ENCODE measurements at places on chromosomes 4 and X.

DNA sequence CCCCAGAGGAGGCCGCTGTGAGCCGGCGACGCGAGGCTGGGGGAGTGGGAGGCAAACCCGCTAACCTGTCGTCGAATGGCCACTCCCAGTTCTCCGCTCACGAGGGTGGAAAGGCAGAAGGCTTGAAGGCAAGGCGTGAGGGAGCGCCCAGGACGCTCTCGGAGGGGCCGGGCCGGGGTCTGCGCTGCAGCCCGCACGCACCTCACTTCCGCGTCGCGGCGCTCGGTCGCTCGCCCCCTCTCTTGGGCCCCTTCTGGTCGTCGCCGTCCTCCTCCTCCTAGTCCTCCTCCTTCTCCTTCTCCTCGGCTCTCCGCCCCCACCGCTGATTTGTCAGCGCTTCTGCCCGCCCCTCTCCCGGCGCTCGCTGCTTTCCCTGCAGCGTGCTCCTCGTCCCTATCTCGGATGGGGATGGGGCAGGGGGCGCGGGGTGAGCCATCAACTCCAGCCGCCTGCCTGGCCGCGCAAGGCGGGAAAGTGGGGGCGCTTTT, at the start of gene SNCA:
Gene SNCA (minus strand): TSS at position 265 of the 488 bp plus-strand sequence. CDS start 1,494 bp downstream, outside the sequence.
- DNase-seq = peak; percentile 58

DNA sequence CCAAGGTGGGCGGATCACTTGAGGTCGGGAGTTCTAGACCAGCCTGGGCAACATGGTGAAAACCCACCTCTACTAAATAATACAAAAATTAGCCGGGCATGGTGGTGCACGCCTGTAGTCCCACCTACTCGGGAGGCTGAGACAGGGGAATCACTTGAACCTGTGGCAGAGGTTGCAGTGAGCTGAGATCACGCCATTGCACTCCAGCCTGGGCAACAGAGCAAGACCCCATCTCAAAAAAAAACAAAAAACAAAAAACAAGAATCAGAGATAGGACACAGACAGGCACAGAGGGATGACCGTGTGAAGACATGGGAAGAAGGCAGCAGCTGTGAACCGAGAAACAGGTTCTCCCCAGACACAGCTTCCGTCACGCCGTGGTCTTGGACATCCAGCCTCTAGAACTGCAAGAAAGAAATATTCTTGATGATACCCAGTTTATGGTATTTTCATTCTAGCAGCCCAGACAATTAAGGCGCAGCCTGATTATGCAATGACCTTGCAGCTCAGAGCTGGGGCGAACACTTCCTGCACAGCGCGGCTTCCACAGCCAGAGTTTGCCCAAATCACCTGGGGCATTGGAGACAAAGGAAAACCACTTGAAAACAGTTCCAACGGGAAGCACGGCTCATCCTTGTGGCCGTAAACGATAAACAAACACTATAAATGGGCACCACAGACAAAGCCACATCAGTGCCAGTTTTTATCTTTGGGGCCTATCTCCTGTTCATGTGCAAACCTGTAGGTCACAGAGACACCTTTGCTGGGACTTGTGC, 4.2 kb upstream of the ARSD start:
- DNase-seq = no peak

DNA sequence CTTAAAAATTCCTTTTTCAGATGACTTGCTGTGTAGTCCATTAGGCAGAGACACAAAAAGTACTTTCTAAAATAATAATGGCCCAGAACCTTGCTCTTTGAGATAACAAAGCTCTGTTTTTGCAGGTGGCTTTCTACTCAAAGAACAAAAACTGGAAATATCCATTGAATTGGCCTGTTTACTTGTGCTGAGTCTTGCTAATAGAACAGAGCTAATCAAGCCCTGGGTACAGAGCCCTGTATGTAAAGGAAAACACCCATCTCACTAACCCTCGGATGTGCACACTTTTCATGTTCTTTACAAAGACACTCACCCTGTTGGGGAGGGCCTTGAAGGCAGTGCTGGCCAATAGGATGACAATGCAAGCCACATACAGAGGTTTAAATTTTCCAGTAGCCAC, 27.0 kb upstream of the LNX1 start:
- DNase-seq = no peak

GRCh38 chr4:40256329-40256728, 59.5 kb downstream of the RHOH start:
- DNase-seq = no peak

DNA sequence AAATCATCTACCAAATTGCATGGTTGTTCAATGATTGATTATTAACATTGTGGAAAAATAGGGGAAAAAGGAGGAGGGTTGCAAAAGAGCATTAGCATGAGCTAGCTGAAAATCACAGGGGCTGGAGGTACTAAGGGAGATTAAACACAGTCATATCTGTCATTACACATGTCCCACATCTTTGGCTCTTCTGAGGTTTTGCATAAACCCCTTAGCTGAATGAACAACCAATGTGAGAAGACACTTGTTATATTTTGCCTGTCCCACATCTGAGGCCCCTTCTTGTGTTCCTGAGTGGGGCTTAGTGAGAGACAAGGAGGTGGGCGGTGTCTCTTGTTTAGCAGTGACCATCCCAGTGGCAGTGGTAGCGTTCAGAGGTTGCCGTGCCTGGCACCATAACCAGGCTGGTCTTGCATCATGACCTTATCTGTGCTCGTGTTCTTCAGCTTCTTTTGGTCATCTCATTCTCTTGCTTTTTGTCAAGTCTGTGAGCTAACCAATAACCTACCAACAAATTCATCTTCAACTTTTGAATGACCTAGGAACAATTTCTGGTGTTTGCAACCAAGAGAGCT, 95.6 kb downstream of the MID1IP1 start:
- DNase-seq = no peak

DNA sequence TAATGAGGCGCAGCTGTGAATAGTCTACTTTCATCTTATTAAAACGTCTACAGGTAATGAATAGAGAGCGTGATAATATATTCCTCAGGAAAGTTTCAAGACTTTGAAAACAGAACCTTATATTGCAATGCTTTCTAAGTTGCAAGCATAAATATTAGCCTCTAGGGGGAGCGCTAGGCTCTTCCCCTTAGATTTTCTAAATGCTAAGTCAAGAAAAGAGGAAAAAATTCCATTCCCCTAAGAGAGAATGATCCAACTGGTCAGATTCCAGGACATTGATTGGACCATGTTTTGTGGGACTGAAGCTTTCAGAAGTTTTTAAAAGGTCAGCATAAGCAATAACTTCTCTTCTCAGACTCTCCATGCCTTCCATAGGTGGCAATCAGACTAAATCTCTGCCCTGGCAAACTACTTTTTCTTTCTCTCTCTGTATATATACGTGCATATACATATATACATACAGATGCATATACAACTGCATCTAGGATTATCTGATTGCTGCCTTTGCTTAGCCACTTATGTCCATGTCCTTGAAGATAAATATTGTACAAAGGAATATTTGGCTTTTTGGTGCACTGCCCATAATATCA, 492.9 kb downstream of the INPP4B start:
- peak; percentile 71 for DNase-seq

DNA sequence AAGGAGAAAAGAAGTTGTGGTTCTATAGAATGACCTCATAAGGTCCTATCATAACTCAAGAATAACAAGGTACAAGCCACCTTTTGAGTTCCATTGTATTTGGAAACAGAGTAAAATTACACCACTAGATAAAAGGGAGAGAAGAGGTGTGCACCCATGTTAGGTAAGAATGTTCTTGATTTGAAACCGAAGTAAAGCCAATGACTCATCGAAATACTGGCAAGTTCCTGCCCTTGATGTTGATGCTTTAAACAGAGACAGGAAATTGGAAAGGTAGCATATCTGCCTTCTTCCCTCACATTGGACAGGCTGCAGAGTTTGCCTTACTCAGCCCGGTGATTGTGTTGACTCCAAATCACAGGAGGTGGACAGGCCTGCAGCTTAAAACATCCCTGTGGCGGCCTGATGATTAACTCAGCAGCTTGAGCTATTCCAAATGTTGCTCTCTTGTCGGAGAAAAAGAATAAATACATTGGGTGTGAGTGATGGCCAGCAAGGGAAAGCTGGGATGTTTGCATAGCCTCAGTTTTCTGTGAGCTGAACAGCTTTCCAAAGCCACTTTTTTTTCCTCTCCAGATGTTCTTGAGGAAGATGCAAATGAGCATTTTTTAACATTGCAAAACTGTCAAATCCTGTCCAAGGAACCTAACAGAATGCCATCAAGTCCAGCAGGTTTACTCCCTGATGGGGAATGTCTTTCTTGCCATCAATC, 321.1 kb downstream of the NKX6-1 start:
- no peak for DNase-seq

GRCh38 chrX:48071064-48071985, at the start of gene ZNF630:
ZNF630 (minus strand) TSS chrX:48071640; CDS start chrX:48066886, 4,754 bp downstream.
- DNase-seq = peak; percentile 14

- no peak for DNase-seq
Observed at GRCh38 chr4:67743194-67743593, 11.0 kb downstream of the GNRHR start.

DNA sequence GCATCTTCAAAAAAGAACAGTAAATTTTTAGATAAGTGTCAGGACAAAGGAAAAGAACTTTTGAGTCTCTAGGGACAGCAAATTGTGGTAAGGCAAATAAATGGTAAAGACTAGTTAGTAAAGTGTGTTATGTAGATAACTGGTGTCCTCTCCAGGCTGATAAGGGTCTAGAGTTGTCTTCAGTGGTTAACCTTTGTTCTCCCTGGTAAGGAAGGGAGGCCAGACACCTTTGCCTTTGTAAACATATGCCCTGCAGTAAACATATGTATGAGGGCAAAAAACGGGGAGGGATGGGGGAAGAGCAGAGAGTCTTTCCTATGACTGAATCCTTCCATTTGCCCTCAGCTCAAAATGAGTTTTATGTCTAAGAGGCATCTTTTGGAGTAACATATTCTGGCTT, 384.6 kb downstream of the HNRNPD start:
- no peak for DNase-seq

DNA sequence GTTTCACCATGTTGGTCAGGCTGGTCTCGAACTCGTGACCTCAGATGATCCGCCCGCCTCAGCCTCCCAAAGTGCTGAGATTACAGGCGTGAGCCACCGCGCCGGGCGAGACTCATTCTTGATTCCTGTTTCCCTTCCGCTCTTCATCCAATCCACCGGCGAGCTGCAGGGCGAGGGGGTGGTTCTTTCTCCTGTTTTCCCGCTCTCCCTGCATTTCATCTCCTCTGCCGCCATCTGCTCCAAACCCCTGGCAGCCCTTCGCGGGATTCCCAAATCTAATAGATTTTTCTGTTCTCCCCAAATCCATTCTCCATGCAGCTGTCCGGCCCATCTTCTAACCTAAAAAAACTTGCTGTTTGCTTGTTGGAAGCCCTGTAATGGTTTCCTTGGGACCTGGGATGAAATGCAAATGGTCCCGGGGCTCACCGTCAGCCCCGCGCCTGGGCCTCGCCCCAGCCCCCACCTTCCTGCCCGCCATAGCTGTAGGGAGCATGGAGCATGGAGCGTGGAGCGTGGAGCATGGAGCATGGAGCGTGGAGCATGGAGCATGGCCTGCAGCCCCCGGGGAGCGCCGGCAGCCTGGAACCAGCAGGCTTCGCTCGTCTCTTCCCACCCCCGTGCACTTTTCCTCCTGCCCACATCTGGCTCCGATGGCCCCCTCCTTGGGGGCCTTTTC, 1.1 kb downstream of the ZFP42 start:
- DNase-seq = no peak

DNA sequence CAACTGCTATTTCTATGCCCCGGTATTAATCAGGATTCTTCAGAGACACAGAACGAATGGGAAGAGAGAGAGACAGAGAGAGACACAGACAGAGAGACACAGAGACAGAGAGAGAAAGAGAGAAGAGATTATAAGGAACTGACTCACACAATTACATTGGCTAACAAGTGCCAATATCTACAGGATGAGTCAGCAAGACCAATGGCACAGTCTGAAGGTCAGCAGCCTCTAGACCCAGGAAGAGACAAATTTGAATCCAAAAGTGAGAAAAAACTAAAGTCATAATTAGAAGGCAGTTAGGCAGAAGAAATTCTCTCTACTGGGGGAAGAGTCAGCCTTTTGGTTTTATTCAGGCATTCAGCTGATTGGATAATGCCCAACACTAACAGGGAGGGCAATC, 187.3 kb downstream of the MAB21L2 start:
- peak; percentile 65 for DNase-seq

DNA sequence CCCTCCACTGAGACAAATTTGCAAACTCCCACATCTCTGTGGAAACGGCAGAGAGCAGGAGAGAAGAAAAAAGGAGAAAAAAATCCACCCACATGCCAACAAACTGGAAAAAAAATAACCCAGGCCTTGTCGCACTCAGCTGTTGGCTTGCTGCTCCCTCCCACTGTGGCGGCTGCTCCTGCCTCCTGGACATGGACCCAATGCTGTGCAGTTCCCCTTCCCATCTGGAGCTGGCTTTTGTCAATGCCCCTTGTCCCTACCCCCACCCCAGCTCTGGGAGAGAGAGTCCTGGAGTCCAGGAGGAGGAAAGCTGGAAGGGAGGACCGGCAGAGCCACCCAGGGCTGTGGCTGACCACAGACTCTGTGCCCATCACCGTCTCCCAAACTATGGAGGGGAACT, 50.8 kb upstream of the IQSEC2 start:
- DNase-seq = no peak

- peak; percentile 16 for DNase-seq
Observed at GRCh38 chr4:25144870-25145481, 15.3 kb downstream of the SEPSECS start.

- no peak for DNase-seq
Observed at GRCh38 chr4:10619855-10620254, 64.7 kb downstream of the CLNK start.

DNA sequence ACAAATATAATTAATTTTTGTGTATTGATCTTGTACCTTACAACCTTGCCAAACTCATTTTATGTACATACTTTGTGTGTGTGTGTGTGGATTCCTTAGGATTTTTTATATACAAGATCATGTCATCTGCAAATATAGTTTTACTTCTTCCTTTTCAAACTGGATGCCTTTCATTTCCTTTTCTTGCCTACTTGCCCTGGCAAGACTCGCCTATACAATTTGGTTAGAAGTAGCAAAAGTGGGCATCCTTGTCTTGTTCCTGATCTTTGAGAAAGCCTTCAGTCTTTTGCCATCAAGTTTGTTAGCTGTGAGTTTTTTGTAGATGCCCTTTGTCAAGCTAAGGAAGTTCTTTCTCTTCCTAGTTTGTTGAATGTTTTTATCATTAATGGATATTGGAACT, 30.5 kb downstream of the RUFY3 start:
- DNase-seq = no peak

DNA sequence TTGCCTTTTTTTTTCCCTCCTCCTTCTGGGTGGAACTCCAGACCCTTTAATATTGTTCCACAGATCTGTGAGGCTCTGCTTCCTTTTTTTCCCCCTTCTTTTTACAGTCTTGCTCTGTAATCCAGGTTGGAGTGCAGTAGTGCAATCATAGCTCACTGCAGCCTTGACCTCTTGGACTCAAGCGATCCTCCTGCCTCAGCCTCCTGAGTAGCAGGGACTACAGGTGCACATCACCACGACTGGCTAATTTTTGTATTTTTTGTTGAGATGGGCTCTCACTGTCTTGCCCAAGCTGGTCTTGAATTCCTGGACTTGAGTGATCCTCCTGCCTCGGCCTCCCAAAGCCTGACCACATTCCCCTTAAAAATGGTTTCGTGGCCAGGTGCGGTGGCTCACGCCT, 26.8 kb downstream of the NSD2 start:
- no peak for DNase-seq

- no peak for DNase-seq
Observed at GRCh38 chr4:83781434-83781833, 245.5 kb downstream of the GPAT3 start.

- no peak for DNase-seq
Observed at GRCh38 chr4:27148211-27148895, 287.7 kb downstream of the STIM2 start.

GRCh38 chr4:18020671-18021469, 685 bp downstream of the LCORL start:
- peak; percentile 85 for DNase-seq

All from fibroblast of skin of abdomen (primary cell).